ENCODE measurements at places on chromosomes 3 and 15.
A peak's percentile ranks its signal among the peaks of the same experiment; 100 is the strongest.

DNA sequence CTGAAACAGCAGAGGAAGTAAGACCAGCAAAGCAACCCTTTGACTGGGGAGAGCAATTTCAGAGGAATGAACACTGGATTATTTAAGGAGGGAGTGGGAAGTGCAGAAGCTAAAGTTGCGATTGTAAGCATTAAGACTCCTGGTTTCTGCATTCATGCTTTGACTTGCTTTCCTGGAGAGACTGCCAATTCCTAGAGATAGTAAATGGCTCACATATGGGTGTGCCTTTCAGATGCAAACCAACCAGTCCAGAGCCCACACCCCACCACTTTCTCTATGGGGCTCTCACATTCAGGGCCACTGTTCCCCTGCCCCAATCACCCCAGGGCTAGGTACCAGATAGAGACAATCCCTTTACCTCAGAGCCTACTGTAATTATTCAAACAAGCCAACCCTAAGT, 200.9 kb upstream of the EIF1B start:
- DNase-seq, result no peak

DNA sequence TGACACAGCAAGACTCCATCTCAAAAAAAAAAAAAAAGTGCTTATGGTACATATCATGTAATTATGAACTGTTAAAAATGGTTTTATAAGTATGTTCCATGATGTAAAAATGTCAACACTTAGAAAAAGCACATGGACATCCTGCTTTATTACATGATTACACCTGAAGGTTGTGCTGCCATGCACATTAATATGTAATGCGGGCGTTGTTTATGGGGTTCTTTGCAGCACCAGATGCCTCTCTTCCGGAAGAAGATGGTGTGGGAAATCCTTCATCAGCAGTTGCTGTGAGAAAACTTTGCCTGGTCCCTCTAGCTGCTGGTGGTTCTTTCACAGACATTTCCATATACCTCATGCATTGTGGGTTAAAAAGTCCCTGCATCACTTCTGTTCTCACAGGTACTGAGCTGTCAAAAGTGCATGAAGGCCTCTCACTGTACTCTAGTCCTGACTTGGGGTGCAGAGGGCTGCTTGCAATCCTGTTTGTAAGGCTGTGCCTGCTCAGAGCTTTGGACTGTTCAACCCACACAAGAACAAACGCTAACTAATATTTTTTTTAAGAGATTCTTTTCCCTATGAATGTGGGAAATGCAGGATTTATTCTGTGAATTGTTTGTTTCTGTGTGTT, 43.6 kb downstream of the SENP2 start:
- DNase-seq, result no peak

- DNase-seq, result no peak
Observed at GRCh38 chr3:128753715-128754114, 27.7 kb downstream of the RAB7A start.

- peak; percentile 10 for DNase-seq
Observed at GRCh38 chr3:174986685-174987084, 127.6 kb downstream of the NAALADL2 start.

- DNase-seq, result no peak
Observed at GRCh38 chr3:71520161-71521020, 63.1 kb downstream of the FOXP1 start.

- DNase-seq, result no peak
Observed at GRCh38 chr3:165526367-165526766, 310.9 kb downstream of the BCHE start.

DNA sequence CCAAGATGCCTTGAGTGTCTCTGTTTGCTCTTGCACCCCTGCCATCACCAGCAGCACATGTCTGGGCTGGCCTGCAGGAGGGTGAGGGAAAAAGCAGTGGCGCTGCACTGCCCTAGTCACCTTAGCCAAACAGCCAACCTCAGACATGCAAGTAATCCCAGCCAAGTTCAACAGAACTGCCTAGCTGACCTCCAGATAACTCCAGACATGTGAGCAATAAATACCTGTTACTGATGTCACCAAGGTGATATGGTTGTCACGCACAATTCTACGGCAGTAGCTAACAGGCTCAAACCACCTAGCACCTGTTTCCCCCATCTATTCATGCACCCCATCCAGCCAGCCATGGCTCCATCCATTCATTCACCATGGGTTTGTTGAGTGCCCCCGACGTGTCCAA, 99.9 kb downstream of the SRGAP3 start:
- no peak for DNase-seq

DNA sequence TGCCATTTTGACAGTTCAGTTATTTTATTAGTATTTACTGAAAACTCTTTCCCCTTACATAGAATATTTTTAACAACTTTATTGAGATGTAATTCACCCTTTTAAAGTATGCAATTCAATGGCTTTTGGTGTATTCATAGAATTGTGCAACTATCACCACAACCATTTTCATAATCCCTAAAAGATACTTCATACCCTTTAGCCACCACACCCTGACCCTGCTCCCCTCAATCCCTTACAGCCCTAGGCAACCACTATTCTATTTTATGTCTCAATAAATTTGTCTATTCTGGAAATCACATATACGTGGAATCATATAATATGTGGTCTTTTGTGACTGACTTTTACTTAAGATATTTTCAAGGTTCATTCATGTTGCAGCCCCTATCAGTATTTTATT, 29.7 kb downstream of the TEX9 start:
- DNase-seq, result no peak
